ENCODE measurements at places on chromosomes 12 and 14.

DNA sequence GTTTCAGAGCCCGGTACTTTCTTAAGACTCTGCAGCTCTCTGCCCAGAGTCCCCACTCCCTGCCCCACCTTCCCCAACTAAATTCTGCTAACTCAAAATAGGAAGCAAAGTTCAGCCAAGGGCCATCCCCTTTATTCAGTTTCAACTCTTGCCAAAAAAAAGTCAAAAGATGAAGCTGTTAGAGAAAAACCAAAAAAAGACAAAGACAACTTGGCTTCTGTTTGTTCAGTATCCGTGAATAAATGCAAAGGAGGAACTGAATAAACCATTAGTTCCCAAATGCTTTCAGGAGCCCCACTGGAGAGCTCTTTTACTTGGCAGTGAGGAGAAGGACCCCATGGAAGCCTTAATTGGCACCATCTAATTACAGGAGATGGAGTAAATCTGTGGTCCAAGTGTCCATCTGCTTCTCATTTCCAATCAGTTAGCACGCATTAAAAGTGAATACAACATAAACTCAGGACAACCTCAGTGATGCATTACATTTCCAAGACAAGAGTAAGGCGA lies 155.4 kb upstream of the GZMB start:
- DNase-seq: no peak

GRCh38 chr14:74571901-74572725 lies 39.9 kb downstream of the LTBP2 start:
- DNase-seq: no peak

- DNase-seq: no peak
Measured at GRCh38 chr12:116592731-116593130, 33.5 kb downstream of the MAP1LC3B2 start.

DNA sequence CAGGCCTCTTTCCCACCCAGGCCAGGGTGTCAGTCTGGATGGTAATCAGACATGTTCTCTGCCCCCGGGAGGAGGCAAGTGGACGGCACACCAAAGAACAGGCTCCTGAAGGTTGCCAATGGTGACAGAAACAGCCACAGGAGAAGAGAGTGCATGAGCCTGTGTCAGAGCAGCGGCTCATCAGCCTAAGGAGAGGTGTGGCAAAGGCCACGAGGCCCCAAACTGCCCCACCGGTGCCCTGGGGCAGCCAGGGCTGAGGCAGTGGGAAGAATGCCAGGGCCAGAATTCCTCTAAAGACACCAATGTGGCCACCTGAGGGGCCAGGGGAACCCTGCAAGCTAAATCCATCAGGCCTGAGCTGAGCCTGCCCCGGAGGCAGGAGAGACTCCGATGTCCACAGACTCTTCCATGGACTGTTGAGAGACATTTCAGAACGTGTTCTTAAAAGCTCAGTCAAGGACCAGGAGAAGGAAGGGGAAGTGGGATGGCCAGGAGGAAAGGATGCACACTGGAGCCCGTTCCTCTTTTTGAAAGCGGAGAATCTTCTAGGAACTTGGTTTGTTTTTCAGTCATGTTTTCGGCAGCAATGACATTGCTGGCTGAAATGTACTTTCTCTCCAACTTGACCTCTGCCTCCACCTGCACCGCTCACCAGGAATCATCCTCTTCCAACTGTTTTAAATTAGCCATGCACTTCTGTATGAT lies 176.3 kb upstream of the FKBP4 start:
- DNase-seq: no peak

DNA sequence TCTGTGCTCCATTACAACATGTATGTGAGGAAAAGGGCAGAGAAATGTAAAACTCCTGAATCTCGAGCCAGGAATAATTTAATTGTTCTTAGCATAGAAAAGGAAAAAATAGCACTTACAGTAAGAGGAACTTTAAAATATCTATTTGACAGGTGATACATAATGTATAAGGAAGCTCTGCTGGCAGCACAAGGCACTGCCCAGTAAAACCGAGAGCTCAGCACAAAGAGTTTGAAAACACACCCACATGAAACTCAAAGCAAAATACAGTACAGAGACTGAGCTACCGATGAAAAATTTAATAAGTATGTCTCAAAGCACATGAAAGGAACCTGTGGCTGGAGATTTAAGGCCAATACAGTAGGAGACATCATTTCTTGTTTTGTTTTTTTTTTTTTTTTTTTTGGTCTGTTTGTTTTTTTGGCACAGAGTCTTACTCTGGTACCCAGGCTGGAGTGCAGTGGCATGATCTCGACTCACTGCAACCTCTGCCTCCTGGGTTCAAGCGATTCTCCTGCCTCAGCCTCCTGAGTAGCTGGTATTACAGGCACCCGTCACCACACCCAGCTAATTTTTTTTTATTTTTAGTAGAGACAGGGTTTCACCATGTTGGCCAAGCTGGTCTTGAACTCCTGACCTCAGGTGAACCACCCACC lies 19.2 kb downstream of the CLIP1 start:
- no peak for DNase-seq
